ENCODE measurements at places on chromosomes 2 and 18.

- no peak for DNase-seq
These were observed 67.5 kb upstream of the MBOAT2 start for GRCh38 chr2:9071032-9071431.

- DNase-seq = no peak
These were observed 731.4 kb upstream of the CHAC2 start for GRCh38 chr2:53036196-53036595.

- DNase-seq = no peak
These were observed 4.9 kb upstream of the SIX2 start for GRCh38 chr2:45014016-45014702.

- DNase-seq = no peak
These were observed 147.5 kb upstream of the BCL2L11 start for GRCh38 chr2:110973262-110973661.

GRCh38 chr2:179692043-179692442 lies 169.4 kb downstream of the ZNF385B start:
- no peak for DNase-seq

GRCh38 chr2:83191316-83191715 lies 1267.8 kb downstream of the SUCLG1 start:
- no peak for DNase-seq

DNA sequence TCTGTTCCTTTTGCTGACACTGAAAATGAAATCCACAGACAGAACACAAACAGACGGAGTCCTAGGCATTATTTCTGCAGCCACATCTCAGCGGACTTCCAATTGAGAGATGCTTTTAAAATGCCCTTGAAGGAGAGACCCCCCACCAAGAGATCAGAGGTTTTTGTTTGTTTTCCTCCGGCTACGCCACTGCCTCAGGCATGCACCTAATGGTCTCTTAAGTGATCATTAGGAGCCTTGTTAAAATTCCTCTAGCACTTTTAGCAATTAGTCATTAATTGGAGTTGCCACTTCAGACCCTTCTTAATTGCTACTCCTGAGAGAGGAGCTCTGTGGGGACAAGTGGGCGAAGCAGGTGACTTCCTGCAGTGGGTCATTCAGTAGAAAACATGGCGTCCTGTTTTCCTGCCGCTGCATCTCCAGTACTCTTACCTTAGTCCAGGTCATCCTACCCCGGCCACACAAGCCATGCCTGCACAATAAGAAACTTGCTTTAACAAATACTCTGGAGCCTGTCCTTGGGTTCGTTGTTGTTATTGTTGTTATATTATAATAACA lies 257.7 kb upstream of the CHAC2 start:
- DNase-seq = no peak
